ENCODE measurements at places on chromosomes 1 and 21.

- DNase-seq: no peak
Observed at GRCh38 chr1:32749332-32749731, 46.8 kb upstream of the SYNC start.

- DNase-seq: no peak
Observed at GRCh38 chr1:41660570-41661427, 176.3 kb upstream of the EDN2 start.

- no peak for DNase-seq
Observed at GRCh38 chr1:58976294-58976693, 192.4 kb upstream of the JUN start.

DNA sequence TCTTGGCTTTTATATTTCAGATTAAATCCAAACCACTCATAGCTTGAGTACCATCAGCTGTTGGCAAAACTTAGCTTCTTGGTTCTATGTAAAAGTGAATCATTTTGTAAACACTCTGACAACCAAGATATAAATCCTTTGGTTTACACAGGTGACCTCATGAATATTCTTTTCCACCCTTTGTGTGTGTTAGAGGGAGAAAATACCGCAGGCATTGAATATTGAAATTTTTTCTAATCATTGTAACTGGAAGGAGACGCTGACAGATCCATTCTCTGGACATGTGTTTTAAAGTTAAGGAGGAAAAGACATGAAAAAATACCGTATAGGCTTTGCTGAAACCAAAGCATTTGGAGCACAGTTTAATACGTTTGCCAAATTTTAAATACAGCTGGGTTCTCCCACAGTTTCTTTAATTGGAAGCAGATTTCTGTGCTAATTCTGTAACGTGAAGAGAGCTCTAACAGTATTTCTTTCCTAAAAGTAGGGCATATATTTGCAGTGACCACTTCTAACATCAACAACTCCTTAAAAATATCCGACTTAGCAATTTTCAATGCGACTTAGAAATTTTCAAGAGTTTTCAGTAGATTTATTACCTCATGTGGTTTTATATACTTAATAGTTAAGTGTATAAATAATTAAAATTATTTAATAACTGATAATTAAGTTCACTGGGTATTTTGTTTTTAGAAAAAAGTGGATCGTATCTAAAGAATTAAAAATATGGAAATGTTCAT lies 388.2 kb downstream of the USP25 start:
- DNase-seq: no peak

DNA sequence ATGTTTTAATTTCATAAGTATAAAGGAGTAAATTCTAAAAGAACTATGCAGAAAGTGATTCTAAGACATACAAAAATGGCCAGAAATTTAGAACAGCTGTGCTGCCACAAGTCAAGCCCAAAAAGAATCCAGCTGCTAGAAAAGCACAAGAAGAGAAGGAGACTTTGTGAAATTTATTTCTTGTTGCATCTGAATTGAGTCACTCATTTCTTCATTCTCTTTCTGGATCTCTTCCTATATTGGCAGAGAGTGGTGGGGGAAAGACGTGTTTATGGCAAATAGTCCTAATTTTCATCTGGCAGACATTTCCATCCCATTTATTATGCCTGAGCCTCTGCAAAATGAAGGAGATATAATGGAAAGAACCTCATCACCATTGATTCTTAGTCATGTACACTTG lies 139.6 kb upstream of the CTTNBP2NL start:
- no peak for DNase-seq

- DNase-seq: peak; percentile 40
Observed at GRCh38 chr1:212700223-212700891, 717 bp upstream of the BATF3 start.

GRCh38 chr1:15902882-15903281 lies 55.4 kb downstream of the SPEN start:
- DNase-seq: no peak

DNA sequence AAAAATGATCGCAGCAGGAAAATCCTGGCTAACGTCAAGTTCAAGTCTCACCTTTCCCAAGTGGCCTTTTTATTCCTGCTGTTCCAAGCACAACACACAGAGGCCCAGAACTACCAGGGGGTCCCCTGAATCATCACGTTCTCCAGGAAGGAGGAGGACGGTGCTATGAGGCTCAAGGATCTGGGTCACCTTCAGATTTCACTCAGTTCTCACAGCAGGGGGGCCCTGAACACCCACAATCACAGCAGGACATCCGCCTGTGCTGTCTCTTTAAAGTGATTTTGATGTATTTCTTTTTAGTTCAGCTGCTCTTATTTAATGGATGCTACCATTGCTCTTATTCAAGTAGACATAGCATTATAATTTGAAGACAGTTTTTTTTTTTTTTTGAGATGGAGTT lies 173.4 kb downstream of the HUNK start:
- DNase-seq: no peak

DNA sequence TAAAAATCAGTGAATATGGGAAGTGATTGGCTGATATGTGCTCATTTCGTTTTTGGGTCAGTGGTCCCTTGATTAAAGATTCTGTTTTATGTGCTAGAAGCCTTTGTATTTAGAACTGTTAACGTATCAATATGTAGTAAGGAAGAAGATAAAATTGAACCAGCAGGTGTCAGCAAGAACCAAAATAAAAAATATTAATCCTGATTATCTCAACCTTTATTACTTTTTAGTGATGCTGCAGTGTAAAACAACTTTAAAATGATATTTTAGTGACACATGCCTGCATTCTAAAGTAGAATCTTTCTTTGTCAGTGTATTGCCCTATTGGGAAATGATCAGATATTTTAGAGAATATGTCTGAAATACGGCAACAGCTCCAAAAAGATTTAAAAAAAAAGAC lies 49.5 kb downstream of the NEK7 start:
- no peak for DNase-seq

DNA sequence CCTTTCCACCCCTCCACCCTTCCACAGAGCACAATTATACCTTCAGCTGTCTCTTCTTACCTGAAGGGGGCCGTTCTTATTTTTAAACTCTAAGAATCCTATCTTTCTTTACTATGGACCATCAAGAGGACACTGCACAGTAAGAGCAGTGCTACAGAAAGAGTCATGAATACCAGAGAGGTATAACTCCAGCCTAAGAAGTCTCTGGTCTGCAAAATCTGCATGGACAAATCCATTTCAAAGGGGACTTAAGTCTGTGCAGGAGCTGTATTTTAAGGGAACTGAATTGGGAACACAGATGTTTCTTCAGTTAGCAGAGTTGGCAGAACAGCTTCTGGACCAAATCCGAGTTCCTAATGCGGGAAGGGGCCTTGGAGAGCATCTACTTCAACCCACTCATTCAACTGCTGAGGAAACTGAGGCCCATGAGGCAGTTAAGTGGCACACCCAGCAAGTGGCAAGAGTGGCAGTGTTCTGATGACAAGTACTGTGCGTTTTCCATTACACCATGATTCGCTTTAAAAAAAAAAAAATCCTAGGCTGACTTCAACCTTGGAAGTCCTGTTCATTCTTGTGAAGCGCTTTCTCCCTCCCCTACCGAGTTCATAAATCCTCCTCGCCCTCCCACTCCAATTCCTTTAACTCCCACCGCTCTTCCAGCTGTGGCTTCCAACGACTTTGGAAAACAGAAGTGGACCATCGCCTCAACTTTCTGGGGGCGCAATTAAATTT lies 1.8 kb downstream of the PLPP3 start:
- DNase-seq: no peak

DNA sequence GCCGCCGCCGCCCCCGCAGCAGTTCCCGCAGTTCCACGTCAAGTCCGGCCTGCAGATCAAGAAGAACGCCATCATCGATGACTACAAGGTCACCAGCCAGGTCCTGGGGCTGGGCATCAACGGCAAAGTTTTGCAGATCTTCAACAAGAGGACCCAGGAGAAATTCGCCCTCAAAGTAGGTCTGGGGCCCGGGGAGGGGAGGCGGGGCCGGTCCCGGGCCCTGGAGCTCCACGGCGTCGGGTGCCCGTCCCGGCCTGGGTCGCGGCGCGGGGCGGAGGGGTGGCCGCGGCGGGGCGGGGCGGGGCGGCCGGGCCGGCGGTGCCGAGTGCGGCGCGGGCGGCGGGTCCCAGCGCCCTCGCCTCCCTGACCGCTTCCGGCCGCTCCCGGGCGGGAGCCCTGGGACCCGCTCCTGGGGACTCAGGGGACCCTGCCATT lies 646 bp downstream of the MAPKAPK2 start:
- DNase-seq: peak; percentile 44
